CD4-positive, alpha-beta T cell treated with Interleukin-6 for 4 hours (primary cell): ENCODE measurements at places on chromosomes 11 and 22.
A peak's percentile ranks its signal among the peaks of the same experiment; 100 is the strongest.

DNA sequence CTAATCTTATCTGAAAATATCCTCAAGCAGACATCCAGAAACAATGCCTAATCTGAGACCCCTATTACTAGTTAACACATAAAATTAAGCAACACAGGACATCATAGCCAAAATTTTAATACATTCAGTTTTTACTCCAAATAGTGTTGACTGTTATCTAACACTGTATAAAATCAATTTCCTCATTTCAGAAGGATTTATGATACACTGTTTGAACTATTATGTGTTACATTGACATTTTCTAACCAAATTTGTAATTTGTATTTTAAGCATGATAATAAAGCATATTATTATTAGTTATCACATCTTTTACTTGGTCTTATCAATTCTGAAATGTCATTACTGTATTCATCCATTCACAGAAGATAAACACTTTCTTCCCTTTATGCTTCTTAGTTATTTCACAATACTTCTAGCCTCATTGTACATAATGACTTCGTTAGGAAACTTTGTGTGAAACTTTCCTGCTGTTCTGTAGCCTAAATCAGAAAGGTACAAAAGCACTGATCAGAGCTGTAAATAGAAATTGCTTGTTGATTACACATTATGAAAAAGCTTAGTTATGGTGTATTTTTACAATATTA is 1248.9 kb downstream of the JRKL start:
- DNase-seq: no peak

DNA sequence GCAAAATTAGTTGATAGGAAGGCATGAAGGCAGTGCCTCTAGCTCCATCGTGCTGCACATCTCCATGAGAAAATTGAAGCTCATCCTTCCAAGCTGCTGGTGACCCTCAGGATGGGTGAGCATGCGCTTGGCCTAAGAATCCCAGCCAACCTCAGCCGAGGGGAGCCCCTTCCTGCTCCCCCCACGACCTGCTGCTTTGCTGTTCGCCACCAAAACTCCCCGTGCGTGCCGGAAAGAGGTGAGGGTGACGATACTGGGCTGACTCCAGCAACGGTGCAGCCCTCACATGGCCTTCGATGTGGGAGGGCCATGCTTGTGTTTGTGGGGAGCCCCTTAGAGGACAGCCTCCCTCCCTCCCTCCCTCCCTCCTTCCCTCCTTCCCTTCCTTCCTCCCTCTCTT is 660.9 kb downstream of the BRD1 start:
- DNase-seq: no peak

DNA sequence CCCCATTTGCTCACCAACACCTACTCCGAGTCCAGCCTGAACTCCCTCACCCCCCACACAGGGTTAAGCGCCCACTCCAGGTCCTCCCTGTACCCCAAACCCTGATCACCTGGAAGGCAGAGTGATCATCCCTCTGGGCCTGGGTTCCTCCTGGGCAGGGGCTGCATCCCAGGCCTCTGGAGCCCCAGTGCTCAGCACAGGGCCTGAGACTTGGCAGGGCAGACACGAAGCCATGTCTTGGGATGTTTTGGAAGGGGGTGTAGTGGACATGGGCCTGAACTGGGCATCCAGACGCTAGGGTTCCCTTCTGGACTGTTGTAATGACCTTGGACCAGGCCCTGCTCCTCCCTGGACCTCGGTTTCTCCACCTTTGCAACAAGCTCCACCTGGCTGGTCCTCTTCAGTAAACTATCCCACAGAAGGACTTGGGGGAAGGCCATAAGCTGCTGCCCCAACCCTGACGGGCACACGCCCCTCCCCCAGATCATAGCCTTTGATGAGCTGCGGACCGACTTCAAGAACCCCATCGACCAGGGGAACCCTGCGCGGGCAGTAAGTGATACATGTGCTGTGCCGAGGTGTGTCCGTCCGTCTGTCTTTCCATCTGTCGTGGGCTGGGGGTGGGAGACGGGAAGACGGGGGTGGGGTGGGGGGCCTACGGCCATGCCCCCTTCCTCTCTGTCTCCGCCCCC is 3.9 kb downstream of the CNIH2 start:
- no peak for DNase-seq

DNA sequence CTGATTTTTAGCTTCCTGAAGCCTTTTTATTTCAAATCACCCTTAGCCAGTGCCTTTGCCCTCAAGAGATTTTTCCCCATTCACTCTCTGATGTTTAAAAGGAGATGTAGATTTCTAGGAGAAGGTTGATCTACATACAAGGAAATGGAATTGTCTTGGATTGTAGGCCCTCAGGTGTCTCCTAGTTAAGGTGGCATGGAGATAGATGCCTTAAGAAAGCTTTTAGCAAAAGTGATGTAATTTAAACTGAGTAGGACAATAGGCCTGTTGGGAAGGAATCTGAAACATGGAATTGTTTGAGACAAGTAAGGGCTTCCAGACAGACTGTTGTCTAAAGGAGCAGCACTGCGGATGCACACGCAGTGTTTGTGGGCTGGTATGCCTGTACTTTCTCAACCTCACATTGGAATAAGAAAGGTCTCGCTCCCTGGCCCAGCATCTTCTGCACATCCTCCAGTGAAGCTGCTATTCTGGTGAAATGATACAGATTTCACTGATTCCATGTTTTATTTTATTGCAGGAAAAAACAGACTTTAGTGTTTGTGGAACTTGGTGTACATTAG is 69.8 kb upstream of the SLC25A18 start:
- no peak for DNase-seq

DNA sequence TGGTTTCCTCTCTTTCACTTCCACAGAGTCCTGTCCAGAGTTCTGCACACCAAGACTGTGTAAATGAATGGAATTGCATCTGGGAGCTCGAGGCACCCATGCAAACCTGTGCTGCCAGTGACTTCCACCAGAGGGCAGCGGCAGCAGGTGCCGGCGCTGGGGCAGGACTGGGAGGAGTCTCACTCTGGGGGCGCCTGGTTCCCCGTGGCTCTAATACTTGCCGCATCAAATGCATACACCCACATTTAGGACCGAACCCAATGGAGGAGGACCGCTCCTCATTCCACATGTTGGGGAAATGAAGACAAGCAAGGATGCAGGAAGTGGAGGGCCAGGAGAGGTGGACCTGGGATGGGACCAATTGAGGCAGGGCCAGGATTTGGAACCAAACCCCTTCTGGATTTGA is 1.1 kb upstream of the CD6 start:
- peak; percentile 87 for DNase-seq

- DNase-seq: no peak
Measured at GRCh38 chr22:27153386-27153785, 496.0 kb downstream of the MIAT start.

GRCh38 chr11:65382804-65383368 is 440 bp upstream of the SLC25A45 start:
- DNase-seq: no peak

GRCh38 chr22:48097723-48098122 is 1335.3 kb downstream of the TBC1D22A start:
- no peak for DNase-seq

GRCh38 chr11:82869657-82870056 is 30.6 kb downstream of the PRCP start:
- DNase-seq: no peak

GRCh38 chr22:11629661-11630385 is 3898.2 kb upstream of the OR11H1 start:
- no peak for DNase-seq

DNA sequence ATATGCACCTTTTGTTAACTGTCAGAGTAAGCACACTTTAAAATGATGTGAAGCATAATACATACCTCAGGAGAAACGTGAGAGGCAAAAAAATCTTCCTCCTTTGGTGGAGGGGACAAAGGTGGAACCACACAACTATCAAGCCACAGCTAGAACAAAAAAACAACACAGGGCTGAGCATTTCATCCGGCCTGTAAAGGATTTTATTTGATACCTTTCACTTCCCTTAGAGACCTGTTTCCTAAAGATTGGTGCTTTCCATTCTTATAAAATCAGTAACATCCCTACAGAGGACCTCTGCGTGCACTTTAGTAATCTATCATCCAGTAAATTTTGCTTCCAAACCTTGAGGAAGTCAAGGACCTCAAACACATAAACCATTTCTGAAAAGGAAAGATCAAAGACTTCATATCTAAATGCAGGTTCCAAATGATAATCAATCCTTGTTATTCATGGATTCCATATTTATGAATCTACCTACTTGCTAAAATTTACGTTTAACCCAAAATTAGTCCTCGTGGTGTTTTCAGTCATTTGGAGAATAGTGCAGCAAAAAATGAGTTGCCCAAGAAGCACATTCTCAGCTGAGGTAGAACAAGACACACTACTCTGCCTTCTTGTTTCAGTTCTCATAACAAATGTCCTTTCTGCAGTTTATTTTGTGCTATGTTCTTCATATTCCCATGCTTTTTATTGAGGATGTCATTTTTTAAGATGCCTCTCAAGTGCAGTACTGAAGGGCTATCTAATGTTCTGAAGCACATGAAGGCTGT is 22.7 kb downstream of the ARFGAP3 start:
- DNase-seq: no peak

DNA sequence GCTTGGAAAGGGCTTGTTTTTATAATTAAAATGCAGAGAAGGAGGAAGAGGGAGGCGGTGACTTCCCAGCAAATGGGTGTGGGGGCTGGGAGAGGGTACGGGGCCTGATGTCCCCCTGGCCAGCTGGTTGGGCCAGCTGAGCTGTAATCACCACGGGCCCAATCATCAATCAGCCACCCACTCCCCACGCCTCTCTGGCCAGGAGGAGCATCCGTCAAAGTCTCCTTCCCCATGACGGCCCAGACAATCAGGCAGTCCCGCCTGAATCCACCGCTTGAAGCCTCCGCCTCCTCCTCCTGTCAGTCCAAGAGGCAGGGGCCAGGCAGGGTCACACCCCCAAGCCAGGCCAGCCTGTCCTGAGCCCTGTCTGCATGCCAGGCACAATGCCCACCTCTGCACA is 13.3 kb upstream of the CABP7 start:
- DNase-seq: no peak

DNA sequence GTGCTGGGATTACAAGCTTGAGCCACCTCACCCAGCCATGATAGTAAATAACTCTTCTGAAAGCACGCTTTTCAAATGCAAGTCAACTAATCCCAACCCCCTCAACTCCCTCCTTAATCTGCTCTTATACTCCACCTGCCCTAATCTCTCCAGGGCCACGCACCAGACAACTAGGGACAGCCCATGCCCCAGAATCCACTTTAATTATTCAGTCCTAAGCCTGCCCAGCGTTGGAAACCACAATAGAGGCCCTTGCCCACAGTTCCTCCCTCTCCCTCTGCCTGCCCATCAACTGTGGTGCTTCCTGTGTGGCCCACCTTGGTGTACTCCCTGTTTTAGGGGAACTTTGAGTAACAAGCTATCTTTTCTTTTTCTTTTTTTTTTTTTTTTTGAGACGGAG is 2.7 kb upstream of the VPREB3 start:
- no peak for DNase-seq
